Bronchial epithelial cell (primary cell): ENCODE measurements at places on chromosomes 6 and 20. TPM values are rescaled to one million over a fixed set of nuclear protein-coding genes. Genes with fewer than 3 reads are reported as not detected.

The OR2B2 gene
- total RNA-seq: not detected in 2 replicates

The MOXD1 gene
- 0.13 and 1.6 TPM in 2 replicates for total RNA-seq

The KIF3B gene
- total RNA-seq: 11.1 and 16.0 TPM in 2 replicates

The HTR1E gene
- not detected in 2 replicates for total RNA-seq

The SLC16A10 gene
- under 0.01 and 0.26 TPM in 2 replicates for total RNA-seq

The SIGLEC1 gene
- not detected in 2 replicates for total RNA-seq

The SLC17A9 gene
- total RNA-seq: 0.13 and 0.53 TPM in 2 replicates

The TRIM31 gene
- total RNA-seq: 0.13 TPM in 1 of 2 replicates, not detected in the other

The KCNB1 gene
- not detected in 2 replicates for total RNA-seq

The TPD52L1 gene
- total RNA-seq: 164 and 318 TPM in 2 replicates

The PSMB1 gene
- total RNA-seq: 210 and 234 TPM in 2 replicates

The PDYN gene
- not detected in 2 replicates for total RNA-seq

The TDRD6 gene
- total RNA-seq: 0.26 TPM in 2 replicates

The KIAA1755 gene
- total RNA-seq: not detected in 2 replicates

The PRSS35 gene
- total RNA-seq: 0.13 TPM in 1 of 2 replicates, not detected in the other

The OPN5 gene
- not detected in 2 replicates for total RNA-seq

The DNAH8 gene
- total RNA-seq: not detected in 2 replicates

The VSTM2L gene
- total RNA-seq: 5.0 TPM in 2 replicates

The NDUFAF5 gene
- total RNA-seq: 15.0 and 22.0 TPM in 2 replicates

The DYNLT1 gene
- total RNA-seq: 43.4 and 101 TPM in 2 replicates

The SLC22A2 gene
- total RNA-seq: not detected in 2 replicates

The DDO gene
- total RNA-seq: not detected in 2 replicates

The IRAK1BP1 gene
- total RNA-seq: 2.6 and 3.2 TPM in 2 replicates

The SLC52A3 gene
- 0.26 and 0.53 TPM in 2 replicates for total RNA-seq

The UBE2C gene
- total RNA-seq: 0.26 and 1.8 TPM in 2 replicates

The NOX3 gene
- total RNA-seq: not detected in 2 replicates

The DEFB124 gene
- total RNA-seq: not detected in 2 replicates

The BMP6 gene
- 2.3 and 2.6 TPM in 2 replicates for total RNA-seq

The JPH2 gene
- under 0.01 TPM in 2 replicates for total RNA-seq

The LHFPL5 gene
- not detected in 2 replicates for total RNA-seq

The CCR6 gene
- not detected in 2 replicates for total RNA-seq

The RNF144B gene
- total RNA-seq: 141 and 239 TPM in 2 replicates

The TFAP2C gene
- 2.9 and 5.1 TPM in 2 replicates for total RNA-seq

The CAPN11 gene
- total RNA-seq: not detected in 2 replicates

The PNPLA1 gene
- total RNA-seq: 0.26 and 1.2 TPM in 2 replicates

The PTPRT gene
- total RNA-seq: not detected in 2 replicates
